ENCODE measurements at places on chromosomes 13 and 19. TPM values are rescaled to one million over a fixed set of nuclear protein-coding genes. Genes with fewer than 3 reads are reported as not detected.

DNA sequence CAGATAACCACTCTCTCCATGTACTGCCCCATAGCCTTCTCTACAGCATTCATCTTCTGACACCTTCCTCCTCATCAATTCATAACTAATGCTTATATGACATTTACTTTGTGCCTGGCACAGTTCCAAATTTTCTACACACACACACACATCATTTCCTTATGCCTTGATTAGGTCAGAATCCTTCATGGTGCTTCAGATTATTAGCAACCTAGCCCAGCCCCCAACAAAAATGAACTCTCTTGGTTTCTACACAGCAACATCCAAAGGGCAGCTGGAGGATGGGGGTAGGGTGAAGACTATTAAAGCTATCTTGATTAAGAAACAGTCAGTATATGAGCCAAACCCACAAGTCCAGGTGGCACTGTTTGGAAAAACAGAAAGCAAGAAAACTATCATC is 3.7 kb downstream of the RUBCNL start:
- DNase-seq: no peak

CAPN12 gene
- polyA plus RNA-seq: 0.66 TPM

DNA sequence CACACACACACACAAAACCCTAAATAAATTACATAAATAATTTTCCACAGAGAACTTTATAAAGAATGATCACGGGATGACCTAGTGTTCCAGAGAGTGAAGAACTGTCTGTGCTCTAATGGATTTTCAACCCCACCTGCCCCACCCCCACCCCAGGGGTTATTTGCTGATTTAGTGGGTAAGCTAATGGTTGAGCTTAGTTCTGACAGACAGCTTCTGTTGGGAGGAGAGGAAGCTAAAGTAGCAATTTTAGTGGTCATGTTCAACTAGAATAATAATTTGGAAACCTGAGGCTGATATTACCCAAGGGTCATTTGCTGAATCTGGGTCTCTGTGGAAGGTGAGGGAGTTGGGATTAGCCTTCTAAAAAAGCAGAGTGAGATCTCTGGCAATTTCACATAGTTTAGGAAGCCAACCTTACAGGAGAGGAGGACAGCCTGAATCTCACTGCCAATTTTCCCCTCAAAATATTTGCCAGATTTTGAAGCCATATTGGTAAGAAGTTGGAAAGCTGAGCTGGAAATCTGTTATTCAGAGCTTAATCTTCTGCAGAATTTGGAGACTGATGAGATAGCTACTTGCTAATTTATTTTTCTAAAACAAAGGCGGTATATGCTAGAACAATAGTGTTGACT is 68.7 kb downstream of the POSTN start:
- DNase-seq: no peak

PBX4 gene
- polyA plus RNA-seq: 0.63 TPM

- DNase-seq: no peak
These were observed 1.3 kb downstream of the PMIS2 start for GRCh38 chr19:35587321-35587720.

BICRA gene
- 0.72 TPM for polyA plus RNA-seq

Measured in AG04450 (cell line).